HFF-Myc (cell line): ENCODE measurements at places on chromosomes 2 and 18.

- DNase-seq: no peak
Observed at GRCh38 chr2:55966401-55967118, 43.0 kb upstream of the EFEMP1 start.

GRCh38 chr2:160109243-160109642 is 46.8 kb upstream of the PLA2R1 start:
- no peak for DNase-seq

DNA sequence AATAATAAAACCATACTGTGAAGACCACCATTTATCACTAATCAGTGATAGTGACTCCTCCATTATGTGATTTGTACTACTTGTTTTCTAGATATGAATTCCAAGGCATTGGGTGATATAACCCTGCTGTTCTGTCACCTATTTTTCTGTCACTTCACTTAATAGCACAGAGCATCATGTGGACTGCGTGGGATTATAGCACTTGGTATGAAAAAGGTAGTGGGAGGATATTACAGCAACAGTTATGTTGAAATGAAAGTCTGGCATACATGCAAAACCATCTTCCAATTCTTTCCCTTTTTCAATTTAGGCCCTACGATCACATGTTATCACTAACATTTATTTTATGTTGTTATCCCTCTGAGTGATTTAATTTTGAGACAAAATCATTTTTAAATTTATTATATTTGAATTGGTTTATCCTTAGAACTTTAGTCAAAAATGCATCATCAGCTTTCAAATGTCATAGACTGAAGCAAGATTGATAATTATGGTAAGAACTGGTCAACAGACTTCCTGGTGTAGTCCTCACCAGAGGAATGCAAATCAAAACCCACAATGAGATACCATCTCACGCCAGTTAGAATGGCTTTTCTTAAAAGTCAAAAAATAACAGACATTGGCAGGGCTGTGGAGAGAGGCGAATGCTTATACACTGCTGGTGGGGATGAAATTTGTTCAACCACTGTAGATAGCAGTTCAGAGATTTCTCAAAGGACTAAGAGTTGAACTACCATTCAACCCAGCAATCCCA is 242.6 kb downstream of the IKZF2 start:
- no peak for DNase-seq

DNA sequence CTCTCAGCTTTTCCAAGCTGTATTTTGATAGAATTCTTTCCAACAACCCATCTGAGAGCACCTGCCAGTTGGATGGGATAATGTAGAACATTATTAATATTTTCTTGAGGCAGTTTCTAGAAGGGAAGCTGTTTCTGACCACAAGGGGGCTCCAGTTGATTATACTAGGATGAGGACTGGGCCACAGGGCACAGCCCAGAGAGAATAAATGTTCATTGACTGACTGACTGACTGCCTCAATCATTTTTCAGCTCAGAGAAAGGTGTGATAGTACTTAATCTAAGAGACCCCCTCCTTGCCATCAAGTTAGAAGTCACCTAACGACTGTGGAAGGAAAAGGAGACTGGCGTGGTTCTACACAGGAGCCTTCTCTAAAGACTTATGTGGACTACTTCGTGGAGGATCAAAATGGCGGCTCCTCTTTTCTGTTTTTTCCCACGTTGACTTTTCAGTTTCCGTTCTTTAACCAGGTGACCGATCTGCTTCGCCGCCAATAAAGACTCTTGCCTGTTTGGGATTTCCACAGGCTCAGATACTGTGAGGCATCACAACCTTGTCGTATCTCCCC is 31.9 kb upstream of the CREG2 start:
- no peak for DNase-seq

DNA sequence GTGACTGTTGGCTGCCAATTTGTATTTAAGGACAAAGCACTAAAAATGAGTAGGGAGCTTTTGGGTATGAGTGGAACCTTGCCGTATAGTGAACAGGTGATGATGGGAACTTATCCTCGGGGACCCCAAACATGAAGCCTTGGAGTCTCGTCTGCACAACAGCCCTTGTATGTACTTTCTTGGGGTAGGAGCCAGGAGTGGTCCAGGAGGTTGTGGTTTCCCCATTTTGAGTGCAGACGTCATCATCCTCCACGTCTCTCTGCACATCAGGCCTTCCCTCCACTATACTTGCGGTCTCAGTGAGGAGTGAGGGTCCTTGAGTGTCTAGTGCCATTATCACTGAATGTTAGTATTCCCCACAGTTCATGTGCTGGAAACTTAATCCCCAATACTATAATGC is 101.5 kb upstream of the HS6ST1 start:
- no peak for DNase-seq

GRCh38 chr2:121058852-121059558 is 226.0 kb downstream of the TFCP2L1 start:
- no peak for DNase-seq

- no peak for DNase-seq
Observed at GRCh38 chr2:54206596-54206995, 49.4 kb downstream of the TSPYL6 start.

- DNase-seq: no peak
Observed at GRCh38 chr2:235979753-235980435, 188.3 kb downstream of the GBX2 start.

- no peak for DNase-seq
Observed at GRCh38 chr2:218899147-218899546, 18.5 kb downstream of the WNT10A start.

GRCh38 chr2:101305035-101305434 is 3.5 kb downstream of the RNF149 start:
- no peak for DNase-seq

GRCh38 chr2:163551616-163552373 is 184.0 kb downstream of the FIGN start:
- DNase-seq: no peak

DNA sequence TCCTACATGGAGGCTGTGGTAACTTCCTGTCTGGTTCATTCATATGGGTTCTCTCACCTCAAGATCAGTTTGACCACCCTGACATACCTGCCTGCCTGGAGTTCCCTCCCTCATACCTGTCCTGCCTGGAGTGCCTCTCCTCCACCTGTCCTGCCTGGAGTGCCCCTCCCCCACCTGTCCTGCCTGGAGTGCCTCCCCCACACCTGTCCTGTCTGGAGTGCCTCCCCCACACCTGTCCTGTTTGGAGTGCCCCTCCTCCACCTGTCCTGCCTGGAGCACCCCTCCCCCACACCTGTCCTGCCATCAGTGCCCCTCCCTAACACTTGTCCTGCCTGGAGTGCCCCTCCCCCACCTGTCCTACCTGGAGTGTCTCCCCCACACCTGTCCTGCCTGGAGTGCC is 461.9 kb downstream of the PTPRM start:
- DNase-seq: no peak

GRCh38 chr18:53745224-53745967 is 479.1 kb downstream of the MBD2 start:
- DNase-seq: no peak

DNA sequence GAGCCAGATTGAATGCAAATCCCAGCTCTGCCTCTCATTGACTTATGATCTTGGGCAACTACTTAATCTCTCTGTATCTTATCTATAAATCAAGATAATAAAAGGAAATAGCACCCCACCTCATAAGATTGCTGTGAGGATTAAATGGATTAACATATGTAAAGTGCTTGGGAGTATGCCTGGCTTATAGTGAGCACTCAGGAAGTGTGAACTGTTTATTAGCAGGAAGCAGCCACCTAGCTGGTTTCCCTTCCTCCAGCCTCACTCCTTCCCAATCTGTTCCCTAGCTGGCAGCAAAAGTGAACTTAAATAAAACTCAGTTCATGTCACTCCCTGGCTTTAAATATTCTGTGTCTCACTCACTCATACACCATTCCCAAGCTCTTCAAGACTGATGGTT is 526.6 kb upstream of the PKDCC start:
- no peak for DNase-seq

DNA sequence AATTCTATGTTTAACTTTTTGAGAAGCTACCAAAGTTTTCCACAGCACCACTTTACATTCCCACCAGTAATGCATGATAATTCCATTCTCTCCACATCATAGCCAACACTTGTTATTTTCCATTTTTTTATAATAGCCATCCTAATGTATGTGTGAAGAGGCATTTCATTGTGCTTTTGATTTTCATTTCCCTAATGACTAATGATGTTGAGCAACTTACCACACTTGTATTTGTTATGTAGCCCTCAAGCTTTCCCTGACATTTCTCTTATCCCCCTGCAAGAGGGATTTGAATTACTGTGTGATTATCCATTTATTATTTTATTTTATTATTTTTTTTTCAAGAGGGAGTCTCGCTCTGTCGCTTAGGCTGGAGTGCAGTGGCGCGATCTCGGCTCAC is 23.6 kb upstream of the SOS1 start:
- DNase-seq: no peak

GRCh38 chr2:224769489-224769888 is 53.3 kb upstream of the CCDC195 start:
- no peak for DNase-seq

GRCh38 chr2:72539071-72539552 is 286.7 kb downstream of the EXOC6B start:
- DNase-seq: peak; percentile 56

GRCh38 chr2:54099370-54099769 is 16.0 kb upstream of the ACYP2 start:
- DNase-seq: no peak

- DNase-seq: no peak
Observed at GRCh38 chr18:63169853-63170252, 149.7 kb downstream of the BCL2 start.

- DNase-seq: no peak
Observed at GRCh38 chr2:25473131-25473530, 131.4 kb upstream of the DNMT3A start.

DNA sequence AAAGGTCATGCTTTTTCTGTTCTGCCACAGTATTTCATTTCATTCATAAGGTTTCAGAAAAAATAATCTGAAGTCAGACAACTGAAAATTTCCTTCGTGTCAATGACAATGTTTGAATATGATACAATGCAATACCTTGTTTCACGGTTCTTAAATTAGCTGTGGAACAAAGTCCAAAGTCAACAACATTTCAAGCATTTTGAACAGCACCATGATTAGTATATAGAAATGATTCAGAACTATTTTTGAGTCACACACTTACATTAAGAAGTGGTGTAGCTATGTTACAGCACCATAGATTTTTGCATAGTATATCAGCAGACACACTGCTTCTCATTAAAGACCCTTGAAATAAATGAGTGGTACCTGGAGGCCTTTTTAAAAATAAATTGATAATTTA is 178.3 kb upstream of the DSEL start:
- no peak for DNase-seq

- DNase-seq: no peak
Observed at GRCh38 chr2:15298770-15299169, 262.4 kb downstream of the NBAS start.

GRCh38 chr2:112947374-112947773 is 30.4 kb upstream of the IL36G start:
- no peak for DNase-seq

DNA sequence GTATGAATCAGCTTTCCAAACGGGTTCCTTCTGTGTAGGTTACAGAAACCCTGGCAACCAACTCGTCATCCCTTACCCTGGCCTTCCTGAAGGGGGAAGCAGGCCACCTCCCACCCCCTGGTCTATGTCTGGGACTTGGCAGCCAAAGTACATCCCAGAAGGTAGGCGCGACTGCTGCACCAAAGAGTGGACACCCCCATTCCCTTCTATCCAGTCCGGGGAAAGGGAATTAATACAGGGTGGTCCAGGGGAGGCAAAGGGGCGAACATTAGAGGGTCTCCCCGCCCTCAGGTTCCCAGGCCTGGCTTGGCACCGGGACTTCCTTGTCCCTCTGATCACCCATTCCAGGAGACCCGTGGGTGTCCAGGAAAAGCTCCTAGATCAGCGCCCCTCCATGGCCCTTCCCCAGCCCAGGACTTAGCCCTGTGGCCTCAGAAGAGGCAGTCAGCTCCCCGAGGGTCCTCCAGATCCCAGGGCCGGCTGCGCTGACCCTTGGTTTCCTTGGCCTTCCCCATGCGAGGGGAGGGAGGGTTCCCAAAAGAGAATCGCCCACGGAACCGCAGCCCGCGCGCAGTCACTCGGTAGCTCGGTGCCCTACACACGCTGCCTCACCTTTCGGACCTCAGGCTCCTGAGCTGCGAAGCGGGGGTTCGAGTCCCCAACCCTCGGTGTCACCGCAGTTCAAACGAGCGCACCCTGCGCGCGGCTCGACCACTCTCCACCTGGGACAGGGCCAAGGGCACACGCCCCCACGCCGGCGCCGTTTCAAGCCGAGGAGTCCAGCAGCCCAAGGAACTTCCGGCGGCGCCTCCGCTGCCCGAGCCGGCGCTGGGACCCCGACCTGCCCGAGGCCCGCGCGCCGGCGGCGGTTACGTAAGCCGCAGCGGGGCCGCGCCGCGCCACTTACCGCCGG is at the start of gene PER2:
TSS of gene PER2 (minus strand) at position 874 of the 913 bp plus-strand sequence. CDS start 10,674 bp downstream, outside the sequence.
- peak; percentile 60 for DNase-seq

DNA sequence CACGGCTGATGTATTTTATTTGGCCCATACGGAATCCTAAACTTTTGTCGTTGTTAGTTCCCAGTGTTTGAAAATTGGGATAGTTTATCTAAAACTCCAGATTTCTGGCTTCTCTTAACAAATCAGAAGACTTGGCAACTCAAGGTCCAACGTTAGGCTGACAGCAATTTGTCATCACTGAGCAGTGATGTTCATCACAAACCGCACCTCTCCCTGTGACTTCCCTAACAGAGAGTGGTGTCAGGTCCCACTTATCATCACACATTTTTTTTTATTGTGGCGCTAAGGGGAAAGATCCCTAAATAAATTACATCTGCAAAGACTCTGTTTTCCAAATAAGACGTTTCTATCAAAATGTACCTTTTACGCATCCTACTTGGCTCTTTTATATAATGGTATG is 55.7 kb downstream of the RASGRP3 start:
- DNase-seq: no peak

GRCh38 chr2:181985632-181986205 is at the start of gene PPP1R1C:
Gene PPP1R1C (plus strand): TSS chr2:181985853. CDS start chr2:181986111, 258 bp downstream.
- DNase-seq: no peak

DNA sequence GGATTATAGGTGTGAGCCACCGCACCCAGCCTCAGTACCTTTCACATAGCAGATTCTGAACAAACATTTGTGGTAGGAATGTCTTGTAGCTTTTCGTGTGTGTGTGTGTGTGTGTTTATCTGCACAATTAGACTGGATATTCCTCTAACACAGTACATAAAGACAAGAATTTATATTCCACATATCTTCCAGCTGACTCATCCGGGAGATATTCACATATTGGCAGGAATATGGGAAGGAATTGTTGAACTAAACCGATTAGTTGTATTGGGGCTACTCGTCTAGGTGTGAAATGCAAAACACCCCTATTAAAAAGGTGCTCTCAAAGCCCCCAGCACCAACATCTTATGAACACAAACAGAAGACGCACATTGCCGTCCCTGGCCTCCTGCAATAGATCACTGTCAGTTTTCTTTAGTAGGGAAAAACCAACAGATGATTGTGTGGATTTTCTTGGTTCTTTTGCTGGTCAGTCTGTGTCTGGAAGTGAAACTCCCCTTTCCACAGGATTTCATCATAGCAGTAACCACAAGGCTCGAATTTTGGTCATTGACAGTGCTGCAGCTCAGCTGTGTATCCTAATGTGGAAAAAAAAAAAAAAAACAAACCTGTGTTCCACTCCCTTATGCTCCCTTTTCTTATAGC is 208.5 kb upstream of the ACVR2A start:
- no peak for DNase-seq
